ENCODE measurements at places on chromosomes 12 and 14. TPM values are rescaled to one million over a fixed set of nuclear protein-coding genes. Genes with fewer than 3 reads are reported as not detected.

Gene OR6S1
- not detected for total RNA-seq

- no peaks in the 10 kb centered on the region for H3K4me1 ChIP-seq
- no peak for DNase-seq
- H3K27me3 ChIP-seq = peaks cover under 1% of the 10 kb centered on the region
- no peak overlapping the region for H3K27ac ChIP-seq
- no peaks in the 10 kb centered on the region for H3K36me3 ChIP-seq
Measured at GRCh38 chr14:55973911-55974630, 144.1 kb upstream of the PELI2 start.

GRCh38 chr12:11233532-11233931 lies 36.0 kb downstream of the PRB3 start:
- no peak overlapping the region for H3K4me3 ChIP-seq
- H3K27me3 ChIP-seq = no peaks in the 10 kb centered on the region
- H3K27ac ChIP-seq = no peak overlapping the region
- H3K4me1 ChIP-seq = no peaks in the 10 kb centered on the region

DNA sequence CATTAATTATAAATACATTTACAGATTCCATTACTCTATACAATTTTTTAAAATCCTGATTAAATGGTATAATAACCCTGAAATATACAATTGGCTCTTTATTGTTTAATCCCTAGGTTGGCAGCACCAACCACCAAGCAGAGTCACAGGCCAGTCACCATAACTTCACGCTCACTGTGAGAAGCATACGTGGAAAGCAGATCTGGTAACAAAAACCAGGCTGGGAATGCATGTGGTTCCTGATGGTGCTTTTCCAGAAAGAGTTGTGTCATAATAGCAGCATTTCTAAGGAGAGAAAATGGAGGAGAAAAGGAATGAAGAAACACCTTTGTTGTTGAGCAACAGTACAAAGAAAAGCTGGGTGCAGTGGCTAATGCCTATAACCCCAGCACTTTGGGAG lies 66.1 kb downstream of the SIX6 start:
- peaks cover 3% of the 10 kb centered on the region for H3K4me1 ChIP-seq
- H3K36me3 ChIP-seq = no peaks in the 10 kb centered on the region
- H3K27ac ChIP-seq = no peak overlapping the region

DNA sequence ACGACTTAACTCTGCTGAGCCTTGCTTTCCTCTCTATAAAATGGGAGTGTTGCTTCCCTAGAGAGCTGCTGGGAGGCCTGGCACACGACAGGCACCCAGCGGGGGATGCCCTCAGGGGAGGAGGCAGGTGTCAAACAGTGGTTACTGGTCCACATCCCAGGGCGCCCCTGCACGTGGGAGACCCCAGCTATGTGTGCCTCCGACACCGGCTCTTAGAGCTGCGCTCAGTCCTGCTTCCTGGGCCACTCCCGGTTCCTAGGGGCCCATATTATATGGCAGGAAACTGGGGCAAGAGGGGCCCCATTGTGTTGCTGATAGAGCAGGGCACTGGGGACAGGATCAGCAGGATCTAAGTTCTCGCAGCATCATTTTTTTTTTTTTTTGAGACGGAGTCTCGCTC lies 47.3 kb downstream of the CHGA start:
- peaks cover 34% of the 10 kb centered on the region for H3K36me3 ChIP-seq
- no peaks in the 10 kb centered on the region for H3K27me3 ChIP-seq
- no peak for DNase-seq

DNA sequence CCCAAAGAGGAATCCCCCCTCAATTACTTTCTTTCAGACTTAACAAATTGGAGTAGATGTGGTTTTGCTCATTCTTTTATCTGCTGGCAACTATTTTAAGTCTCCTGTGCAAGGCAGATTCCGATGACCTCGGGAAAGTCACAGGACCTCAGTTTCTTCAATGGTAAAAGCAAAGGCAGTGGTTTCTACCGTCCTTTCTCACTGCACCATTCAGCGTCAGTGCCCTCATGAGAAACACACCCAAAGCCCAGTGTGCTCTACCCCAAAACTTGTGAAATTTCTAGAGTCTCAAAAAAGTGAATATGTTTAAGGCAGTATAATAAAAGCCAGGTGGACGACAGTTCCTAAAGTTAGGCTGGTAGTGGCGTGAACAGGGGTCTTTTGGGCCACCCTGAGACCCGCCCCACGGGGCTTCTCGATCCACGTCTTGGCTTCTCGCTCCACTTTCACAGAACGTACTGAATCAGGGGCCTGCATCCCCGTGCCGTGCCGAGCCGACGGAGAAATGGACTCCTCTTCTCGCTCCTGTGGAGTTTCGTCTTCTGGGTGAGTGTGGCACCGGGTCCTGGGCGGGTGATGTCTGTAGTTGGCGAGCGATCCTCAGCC lies 1.3 kb upstream of the ARHGAP5 start:
- H3K4me3 ChIP-seq = peak overlapping the region; percentile 96
- H3K4me1 ChIP-seq = peaks cover 22% of the 10 kb centered on the region
- H3K27ac ChIP-seq = peak overlapping the region; percentile 90

Gene MMP19
- total RNA-seq = 0.89 TPM

GRCh38 chr14:48725051-48725734 lies 861.0 kb downstream of the RPS29 start:
- no peak overlapping the region for H3K27ac ChIP-seq
- no peak overlapping the region for H3K4me3 ChIP-seq
- no peak for DNase-seq
- H3K36me3 ChIP-seq = no peaks in the 10 kb centered on the region
- H3K27me3 ChIP-seq = no peaks in the 10 kb centered on the region
- no peaks in the 10 kb centered on the region for H3K4me1 ChIP-seq

DNA sequence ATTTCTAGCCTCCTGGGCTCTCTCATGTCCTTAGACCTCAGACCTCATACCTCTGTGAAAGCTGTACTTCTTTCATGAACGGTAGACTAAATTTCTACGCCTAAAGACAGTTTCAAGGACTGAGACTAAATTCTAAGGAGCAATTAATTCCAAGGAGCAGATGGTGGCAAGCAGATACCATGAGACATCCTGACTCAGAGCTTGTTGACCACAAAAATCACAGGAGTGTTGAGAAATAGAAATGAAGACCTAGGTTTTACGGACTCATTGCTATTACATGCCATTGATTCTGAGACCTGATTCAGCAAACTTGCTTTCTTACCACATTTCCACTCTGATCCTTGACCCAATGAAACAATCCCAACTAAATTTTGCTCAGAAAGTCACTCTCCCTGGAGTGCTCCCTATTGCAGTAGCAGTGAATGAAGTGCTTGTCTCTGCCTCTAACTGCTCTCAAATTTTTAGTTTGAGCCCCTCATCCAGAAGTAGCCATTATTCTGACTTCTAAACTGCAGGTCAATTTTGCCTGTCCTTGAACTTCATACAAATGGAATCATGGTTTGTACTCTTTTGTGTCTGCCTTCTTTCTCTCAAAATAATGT lies 52.0 kb downstream of the PEX5 start:
- H3K27me3 ChIP-seq = peaks cover 39% of the 10 kb centered on the region
- H3K27ac ChIP-seq = no peak overlapping the region
- peaks cover 5% of the 10 kb centered on the region for H3K4me1 ChIP-seq

DNA sequence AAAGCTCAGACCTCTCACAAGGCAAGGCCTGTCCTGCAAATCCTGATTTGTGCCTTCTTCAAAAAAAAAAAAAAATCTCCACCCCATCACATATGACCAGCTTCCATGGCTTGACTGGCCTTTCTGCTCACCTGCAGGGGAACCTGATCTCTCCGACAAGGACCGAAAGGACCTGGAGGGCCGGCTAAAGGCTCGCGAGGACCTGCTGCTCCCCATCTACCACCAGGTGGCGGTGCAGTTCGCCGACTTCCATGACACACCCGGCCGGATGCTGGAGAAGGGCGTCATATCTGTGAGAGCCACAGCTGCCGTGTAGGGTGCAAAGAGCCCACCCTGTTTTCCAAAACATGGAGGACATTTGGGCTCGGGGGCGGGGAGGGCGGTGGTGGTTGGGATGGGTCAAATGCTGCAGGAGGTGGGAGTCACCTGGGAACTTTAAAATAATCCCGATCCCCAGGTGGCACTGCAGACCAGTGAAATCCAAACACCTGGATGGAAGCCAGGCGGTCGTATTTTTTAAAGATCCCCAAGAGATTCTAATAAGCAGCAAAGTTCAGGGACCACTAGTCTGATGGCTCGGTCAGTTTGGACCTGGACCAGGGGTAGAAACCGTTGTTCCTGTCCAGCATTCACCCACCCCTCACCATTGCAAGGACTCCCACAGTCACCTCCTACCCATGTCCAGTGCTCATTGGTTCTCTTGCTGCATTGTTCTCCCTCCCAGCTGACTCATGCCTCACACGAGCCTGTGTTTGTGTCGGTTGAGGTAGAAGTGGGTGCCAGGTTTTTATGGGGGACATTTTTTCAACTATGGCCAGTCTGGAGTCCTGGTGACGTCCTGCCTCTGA lies 44.8 kb downstream of the FOXN4 start:
- H3K27ac ChIP-seq = no peak overlapping the region
- H3K27me3 ChIP-seq = no peaks in the 10 kb centered on the region
- H3K4me1 ChIP-seq = no peaks in the 10 kb centered on the region
- H3K36me3 ChIP-seq = peaks cover 5% of the 10 kb centered on the region

- H3K27me3 ChIP-seq = no peaks in the 10 kb centered on the region
- no peak for DNase-seq
- no peaks in the 10 kb centered on the region for H3K36me3 ChIP-seq
- H3K4me1 ChIP-seq = peaks cover 19% of the 10 kb centered on the region
Measured at GRCh38 chr14:103931422-103931821, 3.2 kb downstream of the TDRD9 start.

DNA sequence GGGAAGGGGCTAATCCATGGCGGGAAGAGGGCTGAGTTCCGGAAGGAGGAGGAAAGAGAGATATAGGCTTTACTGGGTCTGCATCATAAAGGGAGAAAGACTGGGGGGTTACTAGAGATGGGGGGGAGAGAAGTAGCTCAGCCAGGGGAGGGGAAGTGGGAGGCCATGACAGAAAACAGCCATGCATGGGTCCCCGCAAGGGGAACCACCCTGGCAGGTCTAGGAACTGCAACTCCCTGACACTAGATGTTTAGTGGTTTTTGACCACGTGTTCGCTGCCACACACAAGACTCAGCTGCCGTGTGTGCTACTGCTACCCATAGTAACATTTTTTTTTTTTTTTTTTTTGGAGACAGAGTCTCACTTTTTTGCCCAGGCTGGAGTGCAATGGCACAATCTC lies 145.0 kb downstream of the RIMBP2 start:
- H3K4me3 ChIP-seq = no peak overlapping the region
- no peaks in the 10 kb centered on the region for H3K36me3 ChIP-seq
- DNase-seq = no peak

DNA sequence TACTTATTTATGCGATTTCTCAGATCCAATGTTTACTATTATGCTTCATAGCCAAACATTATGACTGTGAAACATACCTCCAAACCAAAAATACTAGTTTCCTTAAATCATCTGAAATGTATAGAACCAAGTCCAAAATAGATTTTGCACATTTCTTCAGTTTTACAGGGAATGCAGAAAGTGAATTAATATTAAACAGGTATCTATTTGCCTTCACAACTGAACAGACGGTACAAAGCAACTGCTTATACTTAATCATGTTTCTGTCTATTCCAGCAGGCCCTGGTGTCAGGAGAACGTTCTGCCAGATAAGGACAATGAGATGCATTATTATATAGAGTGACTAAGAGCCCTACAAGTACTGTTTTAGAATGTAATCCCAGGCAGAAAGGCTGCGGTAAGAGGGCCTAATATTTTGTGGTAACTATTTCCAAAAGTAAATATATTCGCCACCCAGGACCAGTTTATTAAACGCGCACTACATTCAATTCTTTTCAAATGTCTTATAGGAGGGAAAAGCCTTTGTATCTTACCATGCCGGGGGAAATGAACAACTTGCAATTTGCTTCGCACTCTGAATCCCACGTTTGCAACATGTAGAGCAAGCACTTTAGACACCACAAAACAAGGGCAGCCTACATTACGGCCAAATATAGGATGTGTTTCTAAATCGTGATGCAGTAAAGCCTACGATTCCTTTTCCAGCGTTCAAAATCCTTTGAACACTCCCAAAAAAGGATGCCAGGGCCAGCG lies 1.5 kb downstream of the CORO1C start:
- peaks cover 2% of the 10 kb centered on the region for H3K36me3 ChIP-seq
- H3K4me3 ChIP-seq = peak overlapping the region; percentile 91
- peaks cover 43% of the 10 kb centered on the region for H3K4me1 ChIP-seq
- H3K27ac ChIP-seq = peak overlapping the region; percentile 83
- H3K27me3 ChIP-seq = no peaks in the 10 kb centered on the region
- no peak for DNase-seq

GRCh38 chr14:97415907-97416306 lies 618.7 kb downstream of the VRK1 start:
- H3K4me1 ChIP-seq = peaks cover 12% of the 10 kb centered on the region
- no peak overlapping the region for H3K27ac ChIP-seq
- no peak overlapping the region for H3K4me3 ChIP-seq
- H3K27me3 ChIP-seq = peaks cover 15% of the 10 kb centered on the region
- DNase-seq = no peak

- no peak overlapping the region for H3K27ac ChIP-seq
- peaks cover 7% of the 10 kb centered on the region for H3K4me1 ChIP-seq
- no peaks in the 10 kb centered on the region for H3K36me3 ChIP-seq
Measured at GRCh38 chr12:47071241-47071852, 8.1 kb upstream of the PCED1B start.

Gene NELL2
- 147 TPM for total RNA-seq

DNA sequence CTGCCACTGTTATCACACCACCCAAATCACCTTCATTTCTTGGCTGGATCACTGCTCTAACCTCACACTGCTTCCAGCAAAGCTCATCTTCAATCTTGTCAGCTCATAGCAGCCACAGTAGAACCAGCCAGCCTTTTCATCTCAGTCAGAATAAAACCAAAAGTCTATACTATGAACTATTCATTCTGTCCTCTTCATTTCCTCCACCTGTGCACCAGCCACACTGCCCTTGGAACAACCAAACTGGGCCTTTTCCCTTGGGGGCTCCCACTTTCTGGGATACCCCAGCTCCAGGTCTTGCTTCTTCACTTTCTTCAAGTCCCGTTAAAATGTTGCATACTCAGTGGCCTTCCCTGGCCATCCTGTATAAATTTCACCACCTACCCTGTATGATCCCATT lies 234.4 kb upstream of the DAAM1 start:
- no peak for DNase-seq
- H3K4me3 ChIP-seq = no peak overlapping the region
- H3K4me1 ChIP-seq = peaks cover 5% of the 10 kb centered on the region
- H3K36me3 ChIP-seq = no peaks in the 10 kb centered on the region
